Stimulated activated CD8-positive, alpha-beta memory T cell treated with anti-CD3 and anti-CD28 coated beads, Interleukin-7, amount 100 ng/mL, for 4 hours (primary cell): ENCODE measurements at places on chromosomes 12 and 14.

DNA sequence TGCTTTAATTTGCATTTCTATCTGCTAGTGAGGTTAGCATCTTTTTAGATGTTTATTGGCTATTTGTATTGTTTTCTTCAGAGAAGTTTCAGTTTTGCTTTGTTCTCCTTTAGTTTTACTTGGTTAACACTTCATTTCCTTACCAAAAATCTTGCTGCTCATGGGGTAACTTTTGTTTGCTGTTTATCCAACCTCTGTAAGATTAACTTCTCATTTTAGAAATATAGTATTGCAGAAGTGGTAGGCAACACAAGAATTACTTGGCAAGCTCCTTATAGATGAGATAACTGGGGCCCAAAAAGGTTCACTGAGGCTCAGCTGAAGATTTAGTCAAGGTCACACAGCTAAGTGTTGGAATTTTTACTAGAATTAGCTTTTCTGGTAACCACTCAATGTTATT, 40.5 kb downstream of the ALKBH1 start:
- DNase-seq = no peak

- DNase-seq = no peak
Measured at GRCh38 chr14:67358924-67359774, 455 bp downstream of the ATP6V1D start.

DNA sequence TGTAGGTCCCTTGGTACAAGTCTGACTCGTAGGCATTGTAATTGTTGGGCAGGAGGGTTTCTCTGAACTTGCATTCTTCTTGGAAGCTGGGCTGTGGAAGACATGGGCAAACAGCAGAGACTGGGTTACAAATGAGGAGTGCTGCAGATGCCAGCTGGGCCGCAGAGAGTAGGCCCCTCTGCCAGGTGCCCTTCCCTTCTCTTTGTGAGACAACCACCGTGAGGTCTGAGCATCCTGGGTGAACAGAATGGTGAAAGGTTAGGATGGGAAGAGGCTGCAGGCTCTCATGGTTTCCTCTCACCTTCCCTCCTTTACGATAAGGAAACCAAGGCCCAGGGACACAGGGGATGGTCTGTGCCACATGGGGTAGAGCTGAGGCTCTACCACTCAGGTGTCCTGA, 11.3 kb downstream of the FGF6 start:
- DNase-seq = no peak

- no peak for DNase-seq
Measured at GRCh38 chr12:128365651-128366231, 98.8 kb downstream of the TMEM132C start.

GRCh38 chr14:47246367-47246766, 429.0 kb downstream of the MDGA2 start:
- DNase-seq = no peak

DNA sequence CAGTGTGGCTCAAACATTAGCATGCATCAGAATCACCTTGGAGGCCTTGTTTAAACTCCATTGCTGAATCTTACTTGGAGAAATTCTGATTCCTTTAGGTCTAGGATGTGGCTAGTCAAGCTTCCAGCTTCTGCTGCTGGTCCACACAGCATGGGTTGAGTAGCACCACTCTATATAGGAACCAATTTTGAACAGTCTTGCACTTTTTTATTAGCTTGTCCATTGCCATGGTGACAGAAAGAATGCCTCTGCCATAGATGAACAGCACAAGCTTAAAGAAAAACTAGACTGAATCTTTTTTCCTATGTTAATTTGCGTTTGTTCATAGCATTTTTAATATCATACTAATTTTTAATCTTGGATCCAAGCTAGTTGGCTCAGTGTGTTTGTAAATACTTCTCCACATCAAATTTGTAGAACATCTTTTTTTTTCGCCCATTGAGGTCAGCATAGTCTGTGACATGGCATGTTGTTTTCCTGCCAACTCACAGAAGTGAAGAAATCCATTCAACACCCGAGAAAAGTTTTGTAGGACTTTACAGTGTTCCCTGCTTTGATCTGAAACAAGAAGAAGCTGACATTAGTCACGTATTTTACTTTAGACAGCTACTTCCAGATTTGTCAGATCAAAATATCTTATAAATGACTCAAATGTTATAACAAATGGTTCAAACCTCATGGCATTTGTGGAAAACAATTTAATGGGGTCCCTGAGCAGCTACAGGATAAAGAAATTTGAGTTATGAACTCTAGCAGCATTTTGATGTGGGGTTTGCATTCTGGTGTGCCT, 438.8 kb downstream of the EGLN3 start:
- no peak for DNase-seq

DNA sequence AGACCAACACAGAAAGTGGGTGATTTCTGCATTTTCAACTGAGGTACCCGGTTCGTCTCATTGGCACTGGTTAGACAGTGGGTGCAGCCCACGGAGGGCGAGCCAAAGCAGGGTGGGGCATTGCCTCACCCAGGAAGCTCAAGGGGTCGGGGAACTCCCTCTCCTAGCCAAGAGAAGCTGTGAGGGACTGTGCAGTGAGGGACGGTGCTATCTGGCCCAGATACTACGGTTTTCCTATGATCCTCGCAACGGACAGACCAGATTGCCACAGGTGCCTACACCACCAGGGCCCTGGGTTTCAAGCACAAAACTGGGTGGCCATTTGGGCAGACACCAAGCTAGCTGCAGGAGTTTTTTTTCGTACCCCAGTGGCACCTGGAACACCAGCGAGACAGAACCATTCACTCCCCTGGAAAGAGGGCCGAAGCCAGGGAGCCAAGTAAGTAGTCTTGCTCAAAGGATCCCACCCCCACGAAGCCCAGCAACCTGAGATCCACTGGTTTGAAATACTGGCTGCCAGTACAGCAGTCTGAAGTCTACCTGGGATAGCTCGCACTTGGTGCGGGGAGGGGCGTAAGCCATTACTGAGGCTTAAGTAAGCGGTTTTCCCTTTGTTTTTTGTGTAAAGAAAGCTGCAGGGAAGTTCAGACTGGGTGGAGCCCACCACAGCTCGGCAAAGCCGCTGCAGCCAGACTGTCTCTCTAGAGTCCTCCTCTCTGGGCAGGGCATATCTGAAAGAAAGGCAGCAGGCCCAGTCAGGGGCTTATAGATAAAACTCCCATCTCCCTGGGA, 25.5 kb upstream of the NAA30 start:
- no peak for DNase-seq
